Stimulated activated CD4-positive, alpha-beta T cell treated with anti-CD3 and anti-CD28 coated beads, Interleukin-15, amount 100 ng/mL, for 1 hour (primary cell): ENCODE measurements at places on chromosomes 6 and 20.

- DNase-seq = no peak
Observed at GRCh38 chr20:63394069-63394919, 33.1 kb upstream of the CHRNA4 start.

DNA sequence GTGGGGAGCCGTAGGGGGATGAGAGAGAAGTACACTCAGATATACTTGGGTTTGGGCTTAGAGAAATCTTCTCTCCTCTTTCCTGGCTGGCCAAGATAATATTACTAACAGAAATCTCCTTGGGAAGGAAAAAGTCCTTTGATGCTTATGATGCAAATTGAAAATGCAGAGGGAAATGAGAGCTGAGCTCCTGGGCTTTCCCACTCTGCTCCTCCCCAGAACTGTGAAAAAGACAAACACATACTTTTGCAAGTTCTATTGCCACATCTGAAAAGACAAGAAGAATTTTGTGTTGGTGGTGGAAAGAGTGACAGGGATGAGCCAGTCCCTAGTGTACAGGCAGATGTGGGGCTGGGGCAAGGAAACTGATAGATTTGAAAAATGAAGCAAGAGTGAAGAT, 185.9 kb downstream of the ANKRD60 start:
- no peak for DNase-seq

DNA sequence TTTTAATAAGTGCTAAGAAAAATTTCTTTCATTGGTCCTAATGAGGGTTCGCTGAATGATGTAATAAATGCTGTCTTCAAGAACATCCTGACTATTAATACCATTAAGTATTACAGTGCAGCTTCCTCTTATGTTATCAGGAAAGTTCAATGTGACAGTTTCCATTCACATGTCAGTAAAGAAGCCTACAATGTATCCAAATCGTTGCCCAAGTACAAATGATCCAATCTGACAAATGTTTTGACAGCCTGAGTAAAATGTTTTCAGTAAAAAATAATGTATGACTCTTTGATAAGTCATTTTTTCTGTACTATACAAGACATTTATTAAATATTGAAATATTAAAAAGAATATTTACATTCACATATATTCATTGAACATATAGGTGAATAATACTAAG, 496.1 kb upstream of the MANEA start:
- DNase-seq = no peak

- no peak for DNase-seq
Observed at GRCh38 chr6:13175759-13176158, 152.6 kb downstream of the TBC1D7 start.

GRCh38 chr6:122184401-122184827, 215.0 kb upstream of the HSF2 start:
- no peak for DNase-seq

DNA sequence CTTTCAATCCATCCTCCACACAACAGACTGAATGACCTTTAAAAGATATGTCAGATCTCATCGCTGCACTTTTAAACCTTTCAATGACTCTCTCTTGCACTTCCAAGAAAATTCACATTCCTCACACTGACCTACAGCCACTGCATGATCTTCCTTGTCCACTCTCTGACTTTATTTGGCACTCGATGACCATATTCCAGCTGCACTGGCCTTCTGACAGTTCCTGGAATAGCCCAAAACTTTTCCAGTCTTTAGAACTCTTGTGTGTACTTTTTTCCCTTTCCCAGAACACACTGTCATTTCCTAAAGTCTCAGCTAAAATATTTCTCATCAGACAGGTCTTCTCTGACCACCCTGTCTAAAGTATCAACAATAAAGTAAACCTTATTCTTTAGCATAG, 174.6 kb downstream of the ADGRG6 start:
- no peak for DNase-seq

DNA sequence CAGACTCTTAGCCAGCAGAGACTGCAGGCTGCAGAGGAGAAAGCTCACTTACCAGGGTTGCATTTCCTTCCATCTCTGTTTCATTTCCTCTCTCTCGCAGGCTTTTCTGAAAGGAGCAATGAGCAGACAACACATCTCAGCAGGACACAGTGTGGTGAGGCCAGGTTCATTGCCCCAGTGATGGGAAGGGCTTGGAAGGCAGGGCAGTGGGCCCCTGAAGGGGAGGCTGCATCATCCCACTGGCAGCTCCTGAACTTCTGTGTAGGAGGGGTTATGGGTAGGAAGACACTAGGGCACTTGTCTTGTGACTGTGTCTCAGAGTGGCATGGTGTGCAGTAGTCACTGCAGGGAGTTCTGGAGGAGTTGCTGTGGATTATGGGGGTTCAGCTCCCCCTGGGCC, 246.8 kb downstream of the QKI start:
- DNase-seq = no peak
